ENCODE measurements at places on chromosomes 13 and 19.

GRCh38 chr13:48561466-48562235 is 28.8 kb upstream of the RCBTB2 start:
- peak; percentile 60 for DNase-seq

DNA sequence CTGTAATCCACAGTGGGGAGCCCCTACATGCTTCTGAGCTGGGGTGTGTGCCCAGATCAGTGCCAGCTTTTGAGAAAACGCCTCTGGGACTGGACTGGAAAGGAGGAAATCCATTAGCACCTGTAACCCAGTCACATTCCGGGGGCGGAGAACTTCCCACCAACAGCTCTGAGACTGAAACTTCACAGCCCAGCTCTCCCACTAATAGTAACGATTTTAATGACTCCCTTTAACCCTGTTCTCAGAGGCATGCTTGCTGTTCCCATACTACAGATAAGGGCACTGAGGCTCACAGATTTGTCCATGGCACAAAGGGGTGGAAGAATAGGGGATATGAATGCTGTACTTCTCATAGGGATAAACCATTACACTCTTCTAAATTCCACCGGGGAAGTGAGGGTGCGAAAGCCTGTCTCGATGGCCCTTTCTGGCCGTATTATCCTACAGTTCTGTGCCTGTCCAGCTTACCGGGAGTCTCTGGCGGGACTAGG is 851 bp downstream of the FBXO46 start:
- DNase-seq = peak; percentile 17

DNA sequence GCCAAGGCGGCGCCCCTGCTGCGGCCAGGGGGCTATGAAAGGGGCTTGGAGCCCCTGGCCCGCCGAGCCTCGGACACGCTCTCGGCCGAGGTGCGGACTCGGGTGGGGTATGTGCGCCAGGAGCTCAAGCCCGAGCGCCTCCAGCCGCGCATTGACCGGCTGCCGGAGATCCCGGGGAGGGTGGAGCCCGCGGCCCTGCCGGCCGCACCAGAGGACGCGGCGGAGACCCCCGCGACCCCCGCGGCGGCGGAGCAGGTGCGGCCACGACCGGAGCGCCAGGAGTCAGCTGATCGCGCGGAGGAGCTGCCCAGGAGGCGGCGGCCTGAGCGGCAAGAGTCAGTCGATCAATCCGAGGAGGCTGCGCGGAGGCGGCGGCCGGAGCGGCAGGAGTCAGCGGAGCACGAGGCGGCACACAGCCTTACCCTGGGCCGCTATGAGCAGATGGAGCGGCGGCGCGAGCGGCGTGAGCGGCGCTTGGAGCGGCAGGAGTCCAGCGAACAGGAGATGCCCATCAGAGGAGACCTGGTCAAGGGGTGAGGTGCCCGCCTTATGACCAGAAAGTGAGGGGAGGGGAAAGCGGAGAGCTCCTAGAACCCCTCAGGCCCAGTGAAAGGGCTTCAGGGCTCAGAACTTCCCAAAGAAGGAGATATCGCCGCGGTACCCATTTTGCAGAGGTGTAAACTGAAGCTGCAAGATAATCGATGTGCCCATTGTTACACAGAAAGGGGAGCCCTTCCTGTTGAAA is 8.8 kb upstream of the SHKBP1 start:
- DNase-seq = peak; percentile 32

DNA sequence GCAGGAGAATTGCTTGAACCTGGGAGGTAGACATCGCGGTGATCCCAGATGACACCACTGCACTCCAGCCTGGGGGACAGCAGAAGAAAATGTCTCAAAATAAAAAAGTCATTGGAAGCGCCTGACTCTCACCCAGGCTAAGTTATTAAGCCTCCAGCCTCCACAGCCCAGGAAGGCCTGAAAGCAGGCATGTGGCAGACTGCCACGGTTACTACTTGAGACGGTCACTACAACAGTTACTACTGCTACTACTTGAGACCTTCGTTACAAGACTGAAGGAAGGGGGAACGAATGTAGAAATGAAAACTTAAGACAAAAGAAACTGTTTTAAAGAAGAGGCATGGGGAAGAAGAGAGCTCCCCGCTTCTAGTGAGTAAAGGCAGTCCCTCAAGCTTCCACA is 9.6 kb downstream of the PRR22 start:
- no peak for DNase-seq

GRCh38 chr19:1132552-1133383 is 29.0 kb downstream of the GPX4 start:
- DNase-seq = peak; percentile 35

GRCh38 chr13:109307027-109307426 is 479.4 kb downstream of the IRS2 start:
- no peak for DNase-seq

GRCh38 chr19:54464630-54465425 is 1.2 kb upstream of the LENG9 start:
- peak; percentile 96 for DNase-seq

GRCh38 chr19:18700501-18701249 is 17.2 kb downstream of the CRTC1 start:
- peak; percentile 68 for DNase-seq

DNA sequence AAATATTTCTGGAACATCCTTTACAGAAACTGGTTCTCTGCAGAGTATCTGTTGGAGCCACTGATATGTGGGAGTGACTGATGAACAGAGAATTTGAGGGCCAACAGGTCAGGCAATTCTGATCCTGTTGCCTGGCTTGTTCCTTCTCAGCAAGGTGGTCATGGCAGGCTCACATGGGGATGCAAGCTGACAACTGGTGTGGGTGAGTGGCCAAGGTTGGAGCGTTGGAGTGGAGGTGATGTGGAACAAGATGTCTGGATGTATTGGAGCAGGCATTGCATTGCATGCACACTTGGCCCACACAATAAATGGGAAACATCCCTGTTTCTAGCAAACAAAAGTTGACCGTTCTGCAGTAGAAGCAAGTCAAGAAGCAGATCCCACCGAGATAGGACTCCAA is 380.7 kb downstream of the ZNF536 start:
- no peak for DNase-seq

GRCh38 chr19:40750874-40751537 is at the start of gene SNRPA:
TSS of gene SNRPA (plus strand) at chr19:40751203. CDS start at chr19:40751409, 206 bp downstream.
- DNase-seq = peak; percentile 99

GRCh38 chr19:3479177-3479833 is 1.0 kb downstream of the SMIM24 start:
- peak; percentile 63 for DNase-seq

DNA sequence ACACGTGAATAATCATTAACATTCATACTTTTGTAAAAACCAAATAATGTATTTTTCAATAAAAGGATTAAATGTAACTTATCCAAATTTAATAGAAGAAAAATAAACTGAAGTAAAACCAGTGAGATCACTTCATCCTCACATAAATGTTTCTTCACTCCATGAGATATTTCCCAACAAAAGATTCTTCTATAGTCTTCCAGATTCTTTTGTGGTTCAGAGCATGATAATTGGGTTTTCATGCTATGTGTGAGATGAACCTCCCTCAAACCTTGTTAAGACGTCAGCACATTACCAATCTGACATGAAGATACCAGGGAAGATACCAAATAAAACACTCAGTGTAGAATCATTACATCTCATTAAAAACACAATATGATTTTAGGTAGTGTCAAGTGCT is 62.9 kb upstream of the OXGR1 start:
- DNase-seq = no peak

- DNase-seq = peak; percentile 71
Measured at GRCh38 chr19:8512115-8512967, 1.6 kb downstream of the ZNF414 start.

DNA sequence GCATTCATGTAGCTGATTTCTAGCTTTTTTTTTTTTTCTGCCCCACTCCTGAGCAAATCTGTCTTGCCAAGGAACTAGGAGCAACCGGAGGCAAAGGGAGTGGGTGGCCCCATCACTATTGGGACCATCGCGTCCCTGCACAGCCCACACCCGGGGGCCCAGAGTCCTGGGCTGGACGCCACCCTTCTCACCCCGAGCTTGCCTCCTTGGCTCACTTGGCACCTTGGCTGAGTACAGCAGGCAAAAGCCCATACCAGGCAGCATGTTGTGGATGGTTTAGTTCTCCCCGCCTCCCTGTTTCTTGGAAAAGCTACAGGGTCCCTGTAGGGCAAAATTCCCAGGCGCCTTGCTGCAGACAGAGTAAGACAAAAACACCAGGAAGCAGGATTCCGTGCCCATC is 13.7 kb downstream of the SMIM24 start:
- DNase-seq = no peak

- no peak for DNase-seq
Measured at GRCh38 chr19:49799798-49800376, 13.2 kb downstream of the FUZ start.

DNA sequence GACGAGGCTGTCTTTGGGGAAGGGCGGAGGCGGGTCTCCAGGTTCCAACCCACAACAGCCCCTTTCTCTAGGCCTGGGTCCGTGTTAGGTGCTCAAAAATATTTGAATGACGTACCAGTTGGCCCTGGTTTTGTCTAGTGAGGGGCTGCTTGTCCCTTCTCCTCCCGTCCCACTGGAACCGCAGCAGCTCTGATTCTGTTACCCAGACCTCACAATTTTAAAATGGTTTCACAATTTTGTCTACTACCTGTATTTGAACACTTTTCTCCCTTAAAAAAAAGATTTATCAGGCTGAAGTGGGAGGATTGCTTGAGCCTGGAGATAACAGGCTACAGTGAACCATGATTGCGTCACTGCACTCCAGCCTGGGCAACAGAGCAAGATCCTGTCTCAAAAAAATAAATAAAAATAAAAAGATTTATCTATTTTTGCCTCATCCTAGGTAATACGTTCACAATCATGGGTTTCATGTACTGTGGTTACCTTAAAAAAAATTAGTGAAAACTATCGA is 1.3 kb upstream of the IRF2BP1 start:
- no peak for DNase-seq

DNA sequence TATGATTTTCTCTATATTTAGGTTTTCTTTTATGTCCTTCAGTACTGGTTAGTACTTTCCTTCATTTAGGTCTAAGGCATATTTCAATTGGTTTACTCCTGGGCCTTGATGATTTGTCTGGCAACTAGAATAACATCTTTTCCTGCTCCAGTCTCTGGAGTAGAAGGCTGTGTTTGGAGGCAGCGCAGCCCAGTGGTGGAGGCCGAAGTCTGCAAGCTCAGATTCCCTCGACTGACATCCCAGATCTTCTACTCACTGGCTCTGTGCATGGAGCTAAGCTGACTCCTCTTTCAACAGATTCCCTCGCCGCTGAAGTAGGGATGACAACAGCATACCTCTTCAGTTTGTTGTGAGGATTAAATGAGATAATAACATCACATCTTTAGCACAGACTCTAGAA is 141.0 kb downstream of the RAP2A start:
- DNase-seq = peak; percentile 53

- DNase-seq = no peak
Measured at GRCh38 chr19:1987197-1988187, 28.0 kb downstream of the BTBD2 start.

DNA sequence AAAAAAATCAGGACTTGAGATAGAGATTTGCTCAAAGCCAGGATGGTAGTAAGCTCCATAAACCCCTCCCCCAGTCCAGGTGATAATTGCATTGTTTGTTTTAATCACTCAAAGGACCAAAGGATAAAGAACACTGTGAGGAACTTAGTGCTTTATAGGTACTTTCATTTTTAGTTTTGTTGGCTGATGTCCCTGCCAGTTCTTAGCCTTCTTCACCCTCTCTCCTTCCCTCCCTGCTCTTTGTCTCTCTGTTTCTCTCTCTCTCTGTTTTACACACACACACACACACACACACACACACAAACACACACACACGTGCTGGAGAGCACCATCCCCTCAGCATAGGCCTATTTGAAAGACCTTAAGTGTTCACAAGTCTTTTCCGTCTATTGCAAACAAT is 5.2 kb downstream of the FRY start:
- DNase-seq = peak; percentile 9

DNA sequence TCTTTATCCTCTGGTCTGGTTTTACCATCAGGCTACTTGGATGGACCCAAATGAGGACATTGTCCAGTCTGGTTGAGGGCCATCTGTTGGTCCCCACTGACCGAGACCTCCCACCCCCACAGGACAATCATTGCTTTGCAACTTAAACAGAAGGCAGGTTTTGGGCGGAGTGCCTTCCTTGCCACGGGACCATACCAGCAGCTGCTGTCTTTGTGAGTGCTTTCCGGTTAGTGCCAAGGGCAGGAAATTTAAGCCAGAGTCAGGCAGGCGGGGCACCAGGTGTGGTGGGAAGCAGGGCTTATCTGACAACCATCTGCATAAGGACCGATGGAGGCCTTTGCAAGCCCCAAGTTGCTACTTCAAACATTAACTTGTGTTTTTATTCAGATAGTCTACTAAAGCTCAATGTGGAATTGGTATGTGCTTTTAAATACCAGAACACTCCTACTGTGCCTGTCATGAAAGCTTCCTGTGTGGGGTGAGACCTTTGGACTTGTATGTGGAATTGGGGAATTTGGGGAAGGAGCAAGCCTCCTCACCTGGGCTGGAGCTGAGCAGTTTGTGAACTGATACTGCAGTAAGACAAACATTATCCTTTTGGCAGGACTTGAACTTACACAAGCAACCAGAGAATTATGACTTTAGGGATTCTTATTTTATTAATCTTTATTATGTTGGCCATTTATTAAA is 39.3 kb upstream of the UBE2L5 start:
- no peak for DNase-seq

GRCh38 chr13:33227927-33228647 is 57.5 kb downstream of the STARD13 start:
- DNase-seq = no peak

DNA sequence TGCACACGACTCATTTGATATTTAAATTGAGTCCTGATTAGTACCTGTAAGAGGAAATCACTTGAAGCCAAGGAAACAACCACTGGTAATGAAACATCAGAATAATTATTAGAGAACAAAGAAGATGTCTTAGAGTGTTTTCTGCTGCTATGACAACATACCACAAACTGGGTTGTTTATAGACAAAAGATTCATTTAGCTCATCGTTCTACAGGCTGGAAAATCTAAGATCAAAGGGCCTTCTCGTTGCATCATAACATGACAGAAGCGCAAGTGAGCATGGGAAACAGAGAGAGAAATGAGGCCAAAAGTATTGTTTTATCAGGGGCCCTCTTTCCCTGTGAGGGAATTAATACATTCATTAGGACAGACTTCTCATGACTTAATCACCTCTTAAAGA is 1024.0 kb upstream of the PCDH9 start:
- no peak for DNase-seq

DNA sequence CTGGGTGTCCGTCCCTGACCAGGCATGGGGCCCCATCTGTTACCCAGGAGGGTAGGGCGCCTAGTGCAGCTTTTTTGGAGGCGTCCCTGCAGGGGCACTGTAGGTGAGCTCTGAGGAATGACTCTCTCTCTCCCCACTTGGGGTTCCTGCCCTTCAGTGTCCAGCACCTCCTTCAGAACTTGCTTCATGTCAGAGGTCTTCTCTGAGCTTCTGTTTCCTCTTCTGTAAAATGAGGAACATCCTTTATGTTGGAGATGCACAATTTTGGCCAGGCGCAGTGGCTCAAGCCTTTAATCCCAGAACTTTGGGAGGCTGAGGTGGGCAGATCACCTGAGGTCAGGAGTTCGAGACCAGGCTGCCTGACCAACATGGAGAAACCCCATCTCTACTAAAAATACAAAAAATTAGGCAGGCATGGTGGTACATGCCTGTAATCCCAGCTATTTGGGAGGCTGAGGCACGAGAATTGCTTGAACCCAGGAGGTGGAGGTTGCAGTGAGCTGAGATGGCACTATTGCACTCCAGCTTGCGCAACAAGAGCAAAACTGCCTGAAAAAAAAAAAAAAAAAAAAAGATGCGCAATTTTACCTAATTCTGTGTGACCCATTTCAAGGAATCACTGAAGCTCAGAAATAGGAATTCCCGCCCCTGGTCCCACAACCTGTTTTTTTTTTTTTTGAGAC is 15.2 kb upstream of the PIK3R2 start:
- DNase-seq = peak; percentile 64

Measured in suppressor macrophage (primary cell).